ENCODE measurements at places on chromosomes 7 and 10.

DNA sequence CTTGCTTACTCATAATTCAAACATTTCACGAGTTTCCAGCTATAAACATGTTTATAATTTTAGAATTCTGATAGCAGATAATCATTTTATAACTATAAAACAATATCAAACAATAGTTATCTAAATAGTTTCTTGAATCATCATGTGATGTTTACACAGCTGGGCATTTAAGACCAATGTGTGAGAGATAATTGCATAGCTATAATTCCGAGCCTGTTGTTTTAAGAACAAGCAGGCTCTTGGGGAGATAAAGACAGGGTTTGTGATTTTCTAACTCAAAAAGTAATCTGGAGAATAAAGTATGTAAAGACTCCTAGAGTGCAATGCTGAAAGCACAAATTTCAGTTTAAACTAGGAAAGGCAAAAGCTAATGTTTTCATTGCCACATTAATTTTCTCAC is 331.2 kb downstream of the LRRTM3 start:
- DNase-seq, result no peak

DNA sequence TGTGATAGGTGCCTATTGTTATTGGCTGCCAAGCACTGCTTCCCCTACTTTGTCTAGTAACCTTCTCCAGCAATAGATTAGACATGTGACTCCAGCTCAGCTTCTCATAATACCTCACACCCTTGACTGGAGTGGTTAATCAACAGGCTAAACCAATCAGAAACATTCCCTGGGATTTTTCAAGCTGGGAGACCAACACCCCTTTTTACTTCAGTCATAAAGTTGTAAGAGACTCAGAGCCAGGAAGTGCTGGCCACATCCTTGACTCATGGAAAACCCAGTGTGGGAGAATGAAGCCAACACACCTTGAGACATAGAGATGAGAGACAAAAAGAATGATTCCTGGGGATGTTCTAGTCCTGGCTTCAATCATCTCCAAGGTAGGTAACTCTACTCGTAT is 62.6 kb upstream of the HECTD2 start:
- DNase-seq, result no peak

- DNase-seq, result no peak
Observed at GRCh38 chr7:113086431-113086888, at the start of gene GPR85. TSS of gene GPR85 (minus strand) at chr7:113086827. CDS start at chr7:113084721, 2,106 bp downstream.

DNA sequence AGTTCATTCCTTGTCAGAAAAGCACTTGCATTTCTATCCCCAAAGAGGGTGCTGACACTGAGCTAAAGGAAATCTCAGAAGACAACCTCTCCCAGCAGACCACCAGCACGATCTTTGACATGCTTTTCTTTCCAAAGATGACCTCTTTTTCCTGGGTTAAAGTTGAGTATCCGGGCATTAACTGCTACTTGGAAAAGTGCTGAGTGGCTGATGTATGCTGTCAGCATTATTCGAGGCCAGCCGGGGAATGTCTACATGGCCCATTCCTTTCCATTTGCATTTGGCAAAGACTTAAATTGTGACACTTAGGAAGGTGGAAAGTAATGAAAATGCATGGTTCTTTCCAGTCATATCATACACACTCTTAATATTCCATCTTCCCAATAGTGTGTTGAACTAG is 90.6 kb upstream of the SKAP2 start:
- no peak for DNase-seq

GRCh38 chr10:104109908-104110662 is 11.9 kb upstream of the SFR1 start:
- DNase-seq, result no peak

DNA sequence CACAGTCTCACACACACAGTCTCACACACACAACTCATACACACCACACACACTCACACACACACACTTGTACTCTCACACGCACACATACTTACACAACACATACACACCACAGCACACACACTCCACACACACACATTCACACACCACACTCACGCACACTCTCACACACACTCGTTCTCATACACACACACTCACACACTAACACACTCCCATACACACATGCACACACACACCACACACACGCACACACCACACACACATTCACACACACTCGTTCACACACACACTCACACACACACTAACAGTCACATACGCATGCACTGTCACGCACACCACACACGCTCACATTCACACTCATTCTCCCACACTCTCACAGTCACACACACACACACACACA is 109.8 kb downstream of the PRLHR start:
- no peak for DNase-seq

DNA sequence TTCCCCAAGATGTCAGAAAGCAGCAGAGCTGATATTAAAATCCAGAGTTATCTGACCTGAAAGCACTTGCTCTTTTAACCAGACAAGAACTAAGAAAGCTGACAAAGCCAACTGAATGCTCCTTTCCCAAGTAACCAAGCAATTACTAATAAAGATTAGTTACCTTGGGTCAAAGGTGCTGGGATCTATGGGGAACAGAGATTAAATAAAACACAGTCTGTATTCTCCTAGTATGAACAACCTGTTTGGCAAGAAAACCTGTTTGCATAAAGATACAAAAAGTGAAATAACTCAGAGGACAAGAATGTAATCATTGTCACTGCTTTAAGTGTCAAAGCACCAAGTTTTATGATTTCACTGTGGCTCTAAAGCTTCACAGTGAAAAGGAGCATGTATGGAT is 35.7 kb downstream of the ITPRID1 start:
- no peak for DNase-seq

- DNase-seq, result no peak
Observed at GRCh38 chr7:82471351-82472020, 27.9 kb upstream of the CACNA2D1 start.

DNA sequence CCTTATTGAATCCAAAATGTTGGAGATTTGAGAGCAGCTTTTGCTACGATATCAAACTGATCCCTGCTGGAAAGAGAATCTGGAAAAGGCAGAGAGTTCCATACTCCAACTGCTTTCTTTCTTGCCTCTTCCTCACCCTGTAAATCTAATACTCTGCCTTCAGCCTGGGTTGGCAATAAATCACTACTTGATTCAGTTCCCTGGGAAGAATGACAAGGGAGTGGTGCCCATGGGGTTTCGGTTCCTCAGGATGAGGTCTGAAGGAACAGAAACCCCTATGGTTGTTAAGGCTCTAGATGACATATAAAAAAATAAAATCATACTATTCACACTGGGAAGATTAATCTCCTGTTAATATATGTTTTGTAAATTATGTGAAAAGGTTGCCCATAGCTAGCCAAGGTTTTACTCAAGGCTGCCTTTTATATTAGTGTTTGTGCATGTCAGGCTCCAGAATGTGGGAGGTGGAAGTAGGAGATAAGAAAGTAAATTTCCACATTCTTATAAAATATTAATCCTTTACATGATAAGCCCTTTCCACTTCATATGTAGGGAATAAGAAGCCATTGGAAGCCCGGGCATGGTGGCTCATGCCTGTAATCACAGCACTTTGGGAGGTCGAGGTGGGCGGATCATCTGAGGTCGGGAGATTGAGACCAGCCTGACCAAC is 106.2 kb upstream of the CACNA2D1 start:
- DNase-seq, result no peak

- DNase-seq, result no peak
Observed at GRCh38 chr7:117323305-117323850, 520 bp upstream of the WNT2 start.

- DNase-seq, result no peak
Observed at GRCh38 chr10:5952731-5953385, 24.5 kb downstream of the IL15RA start.

- DNase-seq, result no peak
Observed at GRCh38 chr7:18038382-18038781, 10.7 kb upstream of the PRPS1L1 start.

DNA sequence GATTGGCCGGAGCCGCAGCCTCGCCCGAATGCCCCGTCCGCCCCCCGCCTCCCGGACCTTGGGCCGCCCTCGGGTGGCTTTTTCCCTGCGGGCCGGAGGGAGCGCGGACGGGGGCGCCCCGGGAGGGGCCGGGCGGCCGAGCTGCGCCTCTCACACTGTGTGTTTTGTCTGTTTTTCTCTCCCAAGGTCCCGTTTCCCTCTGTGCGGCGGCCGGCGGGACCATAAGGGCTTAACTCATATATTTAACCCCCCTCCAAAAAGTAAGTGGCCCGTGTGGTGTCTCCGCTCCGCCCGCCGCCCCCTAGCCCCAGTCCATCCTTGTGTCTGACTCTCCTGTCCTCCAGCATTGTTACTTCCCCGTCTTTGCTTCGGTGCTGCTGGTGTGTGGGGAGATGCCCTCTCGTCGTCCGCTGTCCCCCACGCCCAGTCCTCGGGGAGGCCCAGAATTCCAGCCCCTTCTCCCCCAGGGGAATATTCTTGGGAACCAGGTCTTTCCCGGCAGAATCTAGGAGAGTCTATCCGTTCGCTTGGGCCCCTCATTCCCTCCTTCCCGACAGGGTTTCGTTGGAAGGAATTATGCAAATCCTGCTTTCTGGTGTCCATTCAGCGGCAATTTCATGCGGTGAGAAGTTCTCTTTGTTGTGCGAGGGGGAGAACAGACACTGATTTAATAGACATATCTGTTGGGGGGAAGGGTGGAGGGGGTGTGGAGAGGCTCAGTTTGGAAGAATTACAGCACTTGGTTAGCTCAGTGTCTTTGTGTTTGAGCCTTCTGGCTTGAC is 1.3 kb downstream of the LCOR start:
- DNase-seq, result no peak

GRCh38 chr7:36203071-36203790 is 50.2 kb downstream of the EEPD1 start:
- DNase-seq, result no peak

- DNase-seq, result no peak
Observed at GRCh38 chr10:84891631-84892030, 563.2 kb downstream of the CCSER2 start.

DNA sequence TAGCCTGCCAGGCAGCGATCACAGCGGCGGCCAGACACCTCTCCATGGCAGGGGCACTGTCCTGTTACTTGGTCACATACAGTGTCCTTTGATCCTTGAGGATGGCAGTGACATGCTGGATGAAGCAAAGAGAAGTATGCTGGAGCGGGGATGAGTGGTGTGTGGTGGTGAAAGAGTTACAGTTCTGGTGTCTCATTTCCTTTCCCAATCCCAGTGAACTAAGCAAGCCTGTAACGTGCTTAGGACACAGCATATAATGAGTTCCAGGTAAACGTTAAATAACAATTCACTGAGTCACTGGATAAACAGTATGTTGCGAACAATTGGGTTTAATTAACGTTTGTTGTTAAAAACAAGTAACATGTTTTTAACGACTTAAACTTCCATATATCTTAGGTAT is 63.5 kb upstream of the LAMB1 start:
- DNase-seq, result no peak

- no peak for DNase-seq
Observed at GRCh38 chr10:93565446-93565845, 1.0 kb upstream of the FFAR4 start.
